Occipital lobe (tissue), 3 donors: ENCODE measurements at places on chromosomes 6 and 20. TPM values are rescaled to one million over a fixed set of nuclear protein-coding genes. Genes with fewer than 3 reads are reported as not detected.

GRCh38 chr20:59346061-59346460 is 45.6 kb downstream of the EDN3 start:
- DNase-seq, result no peak

DNA sequence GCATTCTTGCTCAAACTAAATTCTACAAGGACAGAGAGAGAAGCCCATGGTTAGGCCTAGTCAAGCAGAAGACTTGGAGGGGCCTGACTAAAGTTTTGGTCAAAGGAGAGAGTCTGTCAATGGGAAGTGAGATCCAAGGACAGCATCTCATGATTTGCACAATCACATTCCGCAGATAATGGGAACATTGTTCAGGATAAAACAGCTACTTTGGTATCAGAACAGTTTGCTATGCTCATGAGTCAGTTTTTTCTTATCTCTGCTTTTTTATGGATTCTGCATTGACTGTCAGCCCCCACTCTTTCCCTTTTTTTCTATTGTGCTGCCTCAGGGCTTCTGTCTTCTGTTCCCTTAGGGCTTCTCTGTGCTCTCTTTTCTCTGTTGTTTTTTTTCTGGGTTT is 28.6 kb downstream of the AKAP7 start:
- no peak for DNase-seq

DNA sequence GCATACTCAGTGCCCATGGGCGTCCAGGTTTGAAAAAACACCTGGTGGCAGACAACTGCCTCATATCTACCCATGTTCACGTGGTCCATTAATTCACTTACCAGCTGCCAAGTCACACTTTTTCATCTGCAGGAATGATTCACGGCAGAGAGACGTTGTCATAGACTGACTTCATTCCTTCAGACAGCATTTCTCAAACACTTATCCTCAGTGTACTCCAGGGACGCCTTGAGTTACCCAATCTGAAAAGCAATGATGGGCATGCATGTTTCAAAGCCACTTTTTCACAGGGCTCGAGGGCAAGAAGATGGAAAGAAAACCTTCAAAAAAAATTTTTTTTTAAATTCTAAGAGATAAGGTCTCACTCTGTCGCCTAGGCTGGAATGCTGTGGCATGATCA is 6.0 kb downstream of the MMP24OS start:
- no peak for DNase-seq

- DNase-seq, result no peak
These were observed 89.7 kb downstream of the FOXF2 start for GRCh38 chr6:1479095-1479494.

DNA sequence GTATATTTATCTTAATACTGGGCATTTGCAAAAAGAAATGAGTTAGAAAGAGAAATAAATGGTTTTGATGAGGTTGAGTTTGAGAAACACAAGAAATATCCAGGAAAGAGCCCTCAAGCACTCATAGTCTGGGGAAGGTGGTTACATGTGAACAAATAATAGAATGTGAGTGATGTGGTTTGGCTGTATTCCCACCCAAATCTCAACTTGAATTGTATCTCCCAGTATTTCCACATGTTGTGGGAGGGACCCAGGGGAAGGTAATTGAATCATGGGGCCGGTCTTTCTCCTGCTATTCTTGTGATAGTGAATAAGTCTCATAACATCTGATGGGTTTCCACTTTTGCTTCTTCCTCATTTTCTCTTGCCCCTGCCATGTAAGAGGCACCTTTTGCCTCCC is 334.1 kb downstream of the COL12A1 start:
- no peak for DNase-seq

GRCh38 chr6:168598251-168599117 is 157.5 kb downstream of the SMOC2 start:
- DNase-seq, result no peak

ACTL10 gene
- 1.1 TPM for total RNA-seq
